ENCODE measurements at places on chromosomes 7 and 10.
A peak's percentile ranks its signal among the peaks of the same experiment; 100 is the strongest.

DNA sequence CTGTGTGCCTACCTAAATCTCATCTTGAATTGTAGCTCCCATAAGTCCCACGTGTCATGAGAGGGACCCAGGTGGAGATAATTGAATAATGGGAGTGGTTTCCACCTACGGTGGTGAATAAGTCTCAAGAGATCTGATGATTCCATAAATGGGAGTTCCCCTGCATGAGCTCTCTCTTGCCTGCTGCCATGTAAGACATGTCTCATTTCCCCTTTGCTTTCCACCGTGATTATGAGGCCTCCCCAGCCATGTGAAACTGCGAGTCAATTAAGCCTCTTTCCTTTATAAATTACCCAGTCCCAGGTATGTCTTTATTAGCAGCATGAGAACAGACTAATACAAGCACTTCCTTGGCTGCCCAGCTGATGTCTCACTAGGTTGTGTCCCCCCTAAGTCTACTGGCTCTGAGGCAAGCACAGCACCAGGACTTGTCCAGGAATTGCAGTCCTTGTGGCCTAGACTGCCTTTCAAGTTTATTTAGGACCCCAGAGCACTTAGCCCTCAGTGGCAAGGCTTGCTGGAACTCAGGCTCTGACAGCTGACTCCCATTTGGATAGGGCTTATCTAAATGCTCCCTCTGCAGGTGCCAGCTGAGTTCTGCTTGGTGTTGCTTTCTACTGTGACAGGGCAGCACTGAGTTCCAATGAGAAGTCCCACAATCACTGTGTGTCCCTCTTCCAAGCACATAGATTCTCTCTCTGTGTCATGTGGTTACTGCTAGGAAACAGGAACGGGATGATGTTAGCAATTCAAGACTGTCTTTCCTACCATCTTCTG is 59.0 kb upstream of the TAS2R16 start:
- DNase-seq: peak; percentile 38

DNA sequence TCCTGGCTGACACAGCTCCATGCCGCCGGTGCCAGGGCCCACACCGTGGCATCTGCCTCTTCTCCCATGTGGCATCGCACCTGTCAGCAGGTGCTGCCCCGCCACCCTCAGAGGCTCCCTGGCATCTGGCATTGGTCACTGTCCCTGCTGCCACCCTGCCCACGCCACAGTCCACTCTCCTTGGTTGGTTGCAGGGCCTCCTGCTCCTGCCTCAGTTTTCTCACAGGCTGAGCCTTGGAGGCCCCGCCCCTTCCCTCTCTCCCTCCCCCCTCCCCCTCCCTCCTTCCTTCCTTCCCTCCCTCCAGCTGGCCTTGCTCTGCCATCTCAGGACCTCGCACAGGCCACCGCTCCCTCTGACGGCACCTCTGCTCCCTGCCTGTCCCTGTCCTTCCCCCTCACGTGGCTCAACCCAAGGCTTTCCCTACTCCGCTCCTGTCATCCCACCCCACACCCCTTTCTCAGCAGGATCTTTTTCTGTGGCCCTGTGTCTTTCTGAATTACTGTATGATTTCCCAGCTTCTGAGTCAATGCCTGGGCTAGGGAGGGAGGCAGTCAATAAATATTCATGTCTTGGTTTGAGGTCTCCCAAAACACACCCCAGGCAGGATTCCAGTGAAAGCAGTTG is 87.4 kb downstream of the INPP5A start:
- no peak for DNase-seq

DNA sequence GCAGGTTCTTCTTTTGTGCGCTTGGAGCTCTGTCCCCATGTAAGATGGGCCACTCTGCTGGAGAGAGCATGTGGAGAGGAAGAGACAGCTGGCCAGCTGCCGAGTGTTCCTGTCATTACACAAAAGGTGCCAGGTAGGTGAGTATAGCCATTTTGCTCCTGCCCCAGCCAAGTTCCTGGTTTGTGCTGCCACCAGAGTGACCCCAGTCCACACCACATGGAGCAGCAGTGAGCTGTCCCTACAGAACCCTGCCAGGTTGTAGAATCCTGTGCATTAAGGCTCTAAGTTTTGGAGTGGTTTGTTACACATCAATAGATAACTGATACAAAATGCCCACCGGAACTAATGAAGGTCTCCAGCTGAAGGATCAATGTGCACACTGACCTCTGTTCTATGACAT is 84.6 kb upstream of the GHITM start:
- no peak for DNase-seq

- DNase-seq: no peak
These were observed 320.5 kb downstream of the PTPRN2 start for GRCh38 chr7:158266817-158267741.

DNA sequence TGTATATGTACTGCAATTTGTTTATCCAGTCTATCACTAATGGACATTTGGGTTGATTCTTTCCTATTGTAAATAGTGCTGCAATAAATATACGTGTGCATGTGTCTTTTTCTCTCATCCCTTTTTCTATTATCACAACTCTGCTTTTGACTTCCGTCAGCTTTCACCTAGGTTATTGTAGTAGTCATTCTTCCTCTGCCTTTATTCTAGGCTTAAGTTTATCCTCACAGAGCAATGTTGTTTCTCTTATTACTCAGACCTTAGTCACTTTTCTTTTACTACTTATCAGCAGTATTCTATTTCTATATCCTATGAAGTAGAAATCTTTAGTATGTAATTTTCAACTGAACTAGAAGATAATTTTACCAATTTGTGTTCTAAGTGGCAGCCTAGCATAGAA is 175.3 kb upstream of the SEMA3E start:
- DNase-seq: no peak

DNA sequence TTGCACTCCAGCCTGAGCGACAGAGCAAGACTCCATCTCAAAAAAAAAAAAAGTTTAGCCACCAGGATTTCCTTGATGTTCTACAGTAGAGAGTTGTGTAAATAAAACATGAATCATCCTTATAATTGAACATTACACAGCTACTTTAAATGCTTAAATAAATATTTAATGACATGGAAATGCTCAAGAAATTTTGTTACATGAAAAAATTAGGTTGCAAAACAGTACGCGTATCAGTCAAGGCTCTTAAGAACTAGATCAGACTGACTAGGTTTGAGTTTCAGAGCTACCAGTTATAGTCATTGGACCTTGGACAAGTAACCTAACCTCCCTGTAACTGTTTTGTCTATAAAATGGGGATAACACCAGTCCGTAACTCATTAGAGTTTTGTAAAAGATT is 38.7 kb upstream of the GSAP start:
- DNase-seq: no peak

GRCh38 chr7:46934198-46934825 is 647.6 kb downstream of the TNS3 start:
- no peak for DNase-seq

- no peak for DNase-seq
These were observed 169.5 kb downstream of the KIF20B start for GRCh38 chr10:89870936-89871335.

DNA sequence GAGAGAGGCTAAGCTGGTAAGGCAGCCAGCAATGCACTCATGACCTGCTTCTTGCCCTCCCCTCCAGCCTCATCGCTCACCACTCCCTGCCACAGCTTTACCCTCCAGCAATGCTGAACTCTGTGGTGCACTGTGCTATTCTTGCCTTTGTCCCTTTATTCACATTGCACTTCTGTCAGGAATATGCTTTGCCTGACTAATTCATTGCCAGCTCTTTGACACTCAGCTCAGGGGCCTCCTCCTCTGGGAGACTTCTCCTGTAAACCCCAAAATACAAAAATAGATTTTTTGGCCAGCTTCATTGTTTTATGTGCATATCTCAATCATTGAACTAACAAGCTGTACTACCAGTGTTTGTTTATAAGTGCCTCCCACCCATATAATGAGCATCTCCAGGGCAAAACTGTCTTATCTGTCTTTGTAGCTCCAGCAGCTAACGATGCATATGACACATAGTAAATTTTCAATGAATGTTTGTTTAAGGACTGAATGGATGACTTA is 8.2 kb downstream of the CNNM1 start:
- no peak for DNase-seq

DNA sequence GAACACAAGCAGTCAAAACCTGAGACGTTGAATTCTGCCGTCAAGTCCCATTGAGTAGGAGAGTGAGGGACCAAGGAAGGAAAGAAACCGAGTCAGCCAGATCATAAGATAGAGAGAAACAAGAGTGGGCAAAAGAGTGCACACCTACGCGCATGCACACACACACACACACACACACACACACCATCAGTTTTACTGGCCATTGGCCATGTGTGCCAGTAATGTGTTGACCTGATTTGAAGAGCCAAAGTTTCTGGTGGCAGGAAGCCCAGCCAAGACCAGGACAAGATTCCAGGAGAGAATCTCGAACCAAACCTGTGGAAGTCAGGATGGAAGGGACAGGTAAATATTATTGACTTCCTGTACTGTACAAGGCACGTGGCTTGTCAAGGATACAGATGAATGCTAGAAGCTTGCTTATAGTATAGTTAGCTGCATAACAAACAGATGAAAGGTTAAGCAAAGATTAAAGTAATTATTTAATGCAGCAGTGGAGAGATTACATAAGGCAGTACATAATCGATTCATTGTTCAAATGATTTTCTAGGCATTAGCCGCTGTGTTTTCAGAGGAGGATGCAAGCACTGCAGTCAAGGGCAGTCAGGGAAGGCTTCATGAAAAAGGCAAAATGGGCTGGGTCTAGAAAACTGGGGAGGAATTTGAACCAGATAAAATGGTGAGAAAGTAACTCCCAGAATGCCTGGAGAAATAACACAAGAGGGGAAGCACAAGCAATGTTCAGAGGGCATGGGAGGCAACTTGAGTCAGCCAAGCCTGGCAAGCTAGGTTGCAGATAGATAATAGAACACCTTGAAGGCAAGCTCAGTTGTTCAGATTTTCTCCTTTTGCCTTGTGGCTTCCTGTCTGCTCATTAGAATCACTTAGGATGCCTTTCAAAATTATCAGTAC is 2.7 kb upstream of the HYCC1 start:
- no peak for DNase-seq

DNA sequence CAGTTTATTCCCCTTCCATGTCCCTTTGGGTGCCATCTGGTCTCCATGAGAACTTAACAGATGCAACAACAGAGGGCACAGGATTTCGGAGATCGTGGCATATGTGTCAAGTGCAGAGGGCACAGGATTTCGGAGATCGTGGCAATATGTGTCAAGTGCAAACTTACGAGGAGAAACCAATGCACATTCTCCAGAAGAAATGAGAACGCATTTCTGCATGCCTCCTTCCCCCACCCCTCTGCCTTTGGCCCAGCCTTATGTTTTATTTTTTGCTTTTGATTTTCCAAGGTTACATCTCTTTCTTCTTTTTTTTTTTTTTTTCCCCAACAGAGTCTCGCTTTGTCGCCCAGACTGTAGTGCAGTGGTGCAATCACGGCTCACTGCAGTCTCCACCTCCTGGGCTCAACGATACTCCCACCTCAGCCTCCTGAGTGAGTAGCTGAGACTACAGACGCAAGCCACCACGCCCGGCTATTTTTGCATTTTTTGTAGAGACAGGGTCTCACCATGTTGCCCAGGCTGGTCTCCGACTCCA is 586 bp upstream of the ANKRD26 start:
- DNase-seq: peak; percentile 77
